Activated naive CD4-positive, alpha-beta T cell (primary cell): ENCODE measurements at places on chromosomes 12 and 14.

GRCh38 chr12:77231501-77231918 is 166.1 kb upstream of the E2F7 start:
- DNase-seq = no peak

GRCh38 chr12:110600254-110600653 is 13.7 kb upstream of the TCTN1 start:
- no peak for DNase-seq

DNA sequence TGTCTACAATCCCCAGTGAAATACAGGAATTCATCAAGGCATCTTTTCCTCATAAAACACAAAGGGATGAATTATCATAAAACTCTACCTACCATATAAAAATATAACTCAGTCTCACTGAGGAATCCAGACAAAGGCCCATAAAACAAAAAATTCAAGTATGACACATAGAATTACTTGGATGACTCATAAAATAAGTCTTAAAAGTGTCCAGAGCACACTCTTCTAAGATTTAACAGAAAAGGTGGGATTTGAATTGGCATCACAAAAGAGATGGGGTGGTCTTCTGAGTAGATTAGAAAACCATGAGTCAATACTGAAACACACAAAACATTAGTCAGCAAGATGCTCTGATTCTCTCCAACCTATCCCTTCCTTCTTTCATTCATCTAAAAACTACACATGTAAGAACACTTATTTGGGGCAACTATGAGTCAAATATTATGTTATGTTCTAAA is 202.7 kb upstream of the GARIN6 start:
- DNase-seq = no peak

- DNase-seq = no peak
Measured at GRCh38 chr12:52070185-52070925, 577 bp downstream of the ATG101 start.

DNA sequence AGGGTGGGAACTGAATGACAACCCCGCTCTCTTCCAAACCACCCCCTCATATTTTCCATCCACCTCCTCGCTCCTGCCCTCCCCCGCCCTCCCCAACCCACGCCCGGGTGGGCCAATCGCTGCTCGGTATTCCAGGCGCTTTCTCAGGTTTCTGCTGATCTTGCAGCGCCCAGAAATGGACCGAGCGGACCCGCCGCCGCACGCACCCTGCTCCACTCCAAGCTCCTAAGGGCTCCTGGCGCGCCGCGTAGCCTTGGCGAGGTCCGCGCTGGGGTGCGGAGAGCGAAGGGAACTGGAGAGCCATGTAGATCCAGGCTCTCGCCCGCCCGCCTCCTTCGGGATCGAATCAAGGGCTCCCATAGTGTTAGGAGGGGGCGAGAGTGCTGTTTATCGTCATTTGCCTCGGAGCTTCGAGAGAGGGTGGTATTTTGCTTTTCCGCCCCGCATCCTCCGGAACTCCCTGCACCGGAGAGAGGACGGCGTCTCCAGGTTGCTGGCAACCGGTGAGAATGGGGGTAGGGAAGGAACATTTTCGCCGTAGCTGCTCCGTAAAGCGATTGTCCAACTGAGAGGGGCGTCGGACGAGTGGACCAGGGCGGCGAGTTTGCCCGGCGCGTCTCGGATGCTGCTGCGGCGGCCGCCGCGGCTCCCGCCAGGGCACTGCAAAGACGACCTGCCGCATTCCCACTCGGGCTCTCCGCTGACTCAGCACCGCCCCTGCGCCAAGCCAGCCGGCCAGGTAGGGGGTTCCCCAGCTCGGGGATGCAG is at the start of gene KCNA1:
Gene KCNA1, plus strand, starts transcription at position 172 of the 768 bp plus-strand sequence. CDS start 1,474 bp downstream, outside the sequence.
- DNase-seq = no peak

- DNase-seq = no peak
Measured at GRCh38 chr12:13099844-13100604, 3.4 kb downstream of the GSG1 start.

- no peak for DNase-seq
Measured at GRCh38 chr14:69694730-69695281, 72.1 kb upstream of the SRSF5 start.

GRCh38 chr14:90778571-90779255 is 37.5 kb downstream of the TTC7B start:
- DNase-seq = no peak

DNA sequence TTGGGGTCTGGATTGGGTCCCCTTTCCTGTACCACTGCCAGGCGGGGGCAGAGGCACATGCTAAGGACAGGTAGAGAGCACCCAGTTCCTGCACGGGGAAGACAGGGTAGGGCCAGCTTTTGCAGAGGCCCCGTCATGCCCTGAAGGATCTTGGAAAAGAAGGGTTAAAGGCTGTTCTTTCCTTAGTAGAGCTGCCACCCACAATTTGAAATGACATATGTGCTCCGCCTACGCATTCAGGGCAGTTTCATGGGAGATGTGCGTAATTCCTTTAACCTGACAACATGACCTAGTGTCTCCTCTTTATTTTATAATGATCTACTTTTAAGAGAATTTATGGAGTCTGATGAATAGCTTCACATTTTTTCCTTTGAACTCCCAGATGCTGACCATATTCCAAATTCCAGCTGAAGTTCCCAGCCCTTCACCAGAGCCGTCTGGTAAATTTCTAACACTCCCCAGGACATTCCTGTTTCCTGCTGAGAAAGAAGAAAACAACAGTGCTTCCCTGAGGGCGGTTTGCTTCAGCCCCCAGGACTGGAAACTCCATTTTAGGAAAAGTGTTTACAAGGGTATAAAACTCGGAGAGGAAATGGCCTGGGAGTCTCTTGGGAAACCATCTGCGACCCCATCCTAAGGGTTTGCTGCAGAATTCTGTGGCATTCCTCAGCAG is 58.9 kb upstream of the PLEKHG3 start:
- no peak for DNase-seq

GRCh38 chr14:94394581-94395207 is 6.3 kb upstream of the SERPINA1 start:
- no peak for DNase-seq

GRCh38 chr14:90299408-90299807 is 32.3 kb downstream of the NRDE2 start:
- DNase-seq = no peak

GRCh38 chr12:10842862-10843261 is 6.4 kb downstream of the PRR4 start:
- DNase-seq = no peak

DNA sequence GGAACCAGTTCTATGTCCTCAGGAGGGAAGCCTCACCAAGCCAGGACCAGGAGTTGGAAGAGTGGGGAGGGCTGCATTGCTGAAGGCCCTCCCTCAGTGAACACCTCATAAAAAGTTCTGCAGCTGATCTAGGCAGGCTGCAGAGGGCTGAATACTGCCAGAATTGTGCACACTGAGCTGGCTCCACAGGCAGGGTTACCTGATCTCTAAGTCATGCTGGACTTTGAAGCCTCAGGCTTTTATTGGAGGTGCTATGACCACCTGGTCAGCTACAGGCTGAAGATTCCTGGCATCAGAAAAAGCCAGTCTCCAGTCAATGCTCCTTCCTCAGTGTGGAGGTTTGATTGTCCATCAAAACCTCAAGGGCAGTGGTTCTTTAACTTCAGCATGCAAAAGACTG is 39.7 kb downstream of the FOS start:
- DNase-seq = no peak

DNA sequence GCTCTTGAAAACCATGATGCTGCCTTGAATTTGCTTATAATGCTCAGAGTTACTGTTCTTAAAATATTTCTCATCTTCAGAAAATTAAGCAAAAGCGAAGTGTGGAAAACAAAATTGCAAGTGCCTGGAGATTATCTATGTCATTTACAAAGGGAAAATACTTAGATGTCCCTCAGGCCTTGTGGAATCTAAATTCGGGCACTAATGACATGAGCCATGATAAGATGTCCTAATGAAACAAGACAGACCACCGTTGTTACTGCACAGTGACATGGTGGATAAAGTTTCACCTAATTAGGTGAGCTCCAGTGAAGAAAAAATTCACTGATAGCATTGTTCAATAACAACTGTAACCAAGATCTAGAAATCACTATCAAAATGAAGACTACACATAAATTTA is 30.4 kb downstream of the PPP1R13B start:
- DNase-seq = no peak

GRCh38 chr12:50282721-50283228 is 545 bp downstream of the LIMA1 start:
- no peak for DNase-seq

GRCh38 chr12:50934981-50935807 is 17.1 kb upstream of the HIGD1C start:
- DNase-seq = no peak

DNA sequence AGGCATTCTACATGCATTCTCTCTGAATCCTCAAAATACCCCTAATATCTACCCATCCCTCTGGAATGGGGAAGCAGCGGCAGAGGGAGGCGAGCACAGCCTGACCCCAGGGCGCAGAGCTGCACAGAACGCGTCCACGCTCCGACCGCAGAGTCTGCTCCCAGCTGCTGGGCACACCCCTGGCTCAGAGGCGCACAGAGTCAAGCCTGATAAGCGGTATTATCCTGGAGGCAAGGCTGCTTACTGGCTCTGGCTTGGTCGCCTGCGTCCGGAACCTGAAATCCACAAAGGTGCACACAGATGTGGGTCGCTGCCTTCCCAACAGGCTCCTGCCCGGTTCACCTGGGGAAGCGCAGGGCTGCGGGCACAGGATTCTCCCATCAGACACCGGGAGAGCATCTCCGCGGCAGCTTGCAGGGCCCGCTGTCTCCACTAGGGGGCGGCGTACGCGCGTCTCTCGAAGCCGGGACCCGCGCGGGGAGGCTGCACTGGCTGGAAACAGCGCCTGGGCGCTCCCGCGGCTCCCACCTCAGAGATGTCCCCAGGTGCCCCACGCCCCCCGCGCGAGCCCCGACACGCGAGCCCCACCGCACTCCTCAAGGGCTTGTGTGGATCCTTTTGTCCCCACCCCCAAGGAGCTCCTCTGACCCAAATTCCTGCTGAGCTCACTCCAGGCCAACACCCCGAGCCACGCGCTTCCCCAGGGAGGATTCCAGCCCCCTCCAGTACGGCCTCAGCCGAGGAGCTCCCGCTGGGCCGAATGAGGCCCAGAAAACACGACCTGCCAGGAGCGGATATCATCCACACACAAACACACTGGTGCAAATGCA is 120.1 kb upstream of the FZD10 start:
- no peak for DNase-seq

DNA sequence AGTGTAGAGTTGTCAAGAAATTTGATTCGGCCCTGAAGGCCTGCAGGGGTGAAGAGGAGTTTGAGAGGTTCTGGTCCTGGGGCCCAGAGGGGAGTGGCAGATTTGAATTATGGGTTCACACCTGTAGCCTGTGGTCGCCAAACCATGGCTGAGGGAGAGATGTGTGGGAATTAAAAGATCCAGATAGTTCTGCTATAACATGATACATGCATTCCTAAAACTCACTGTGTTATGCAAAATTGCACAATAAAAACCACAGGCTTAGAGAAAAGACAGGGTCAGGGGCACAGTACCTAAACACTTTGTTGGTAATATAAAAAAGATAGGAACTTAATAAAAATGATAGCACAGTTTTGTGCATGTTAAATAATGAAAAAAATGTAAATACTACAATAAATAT is 106.2 kb downstream of the TMEM30B start:
- DNase-seq = no peak

- DNase-seq = no peak
Measured at GRCh38 chr14:91521061-91521640, 11.0 kb upstream of the PPP4R3A start.

- DNase-seq = no peak
Measured at GRCh38 chr12:57793920-57794319, 11.3 kb downstream of the TSFM start.
